Endothelial cell (in vitro differentiated cells): ENCODE measurements at places on chromosomes 5 and 9. TPM values are rescaled to one million over a fixed set of nuclear protein-coding genes. Genes with fewer than 3 reads are reported as not detected.
A peak's percentile ranks its signal among the peaks of the same experiment; 100 is the strongest.

GRCh38 chr9:31608416-31608815 is 776.0 kb upstream of the ACO1 start:
- no peak for DNase-seq

- DNase-seq, result no peak
Observed at GRCh38 chr9:5489630-5490490, 20.5 kb upstream of the PDCD1LG2 start.

Gene ANKRD18A
- 0.10 TPM for total RNA-seq

Gene PCDHGA12
- 3.8 TPM for total RNA-seq

DNA sequence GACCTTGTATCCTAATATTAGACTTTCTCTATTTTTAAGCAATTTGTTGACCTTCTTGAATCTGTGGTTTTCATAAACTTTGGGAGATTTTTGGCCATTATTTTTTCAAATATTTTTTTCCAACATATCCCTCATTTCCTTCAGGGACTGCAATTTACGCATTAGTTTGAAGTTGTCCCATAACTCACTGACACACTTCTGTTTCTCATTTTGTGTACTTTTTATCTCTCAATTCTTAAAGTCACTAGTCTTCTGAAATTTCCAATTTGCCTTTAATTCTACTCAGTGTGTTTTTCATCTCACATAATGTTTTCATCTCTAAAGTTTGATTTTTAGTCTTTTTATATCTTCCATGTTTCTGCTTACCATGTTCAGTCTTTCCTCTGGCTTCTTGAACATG is 356.8 kb downstream of the RAB3C start:
- DNase-seq, result no peak

DNA sequence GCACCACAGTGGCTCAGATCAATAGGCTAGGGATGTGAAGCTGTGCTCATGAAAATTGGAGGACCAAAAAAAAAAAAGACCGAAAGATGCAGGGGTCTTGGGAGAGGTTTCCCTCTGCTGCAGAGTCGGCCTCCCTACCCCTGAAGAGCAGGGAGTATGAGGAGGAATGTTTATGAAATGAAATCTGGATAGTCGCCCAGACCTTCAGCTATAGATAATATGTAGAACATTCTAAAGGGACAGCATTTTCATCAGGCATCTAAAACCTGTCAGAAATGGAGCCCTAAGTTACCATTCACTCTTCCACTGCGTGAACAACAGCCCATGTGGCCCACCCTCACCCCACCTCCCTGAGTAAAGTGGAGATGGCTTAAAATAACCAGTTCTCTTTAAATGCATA is 122.9 kb downstream of the TMEM174 start:
- no peak for DNase-seq

Gene PIP5KL1
- total RNA-seq, result 2.4 TPM

Gene SLC34A3
- total RNA-seq, result not detected

Gene UAP1L1
- 3.2 TPM for total RNA-seq

DNA sequence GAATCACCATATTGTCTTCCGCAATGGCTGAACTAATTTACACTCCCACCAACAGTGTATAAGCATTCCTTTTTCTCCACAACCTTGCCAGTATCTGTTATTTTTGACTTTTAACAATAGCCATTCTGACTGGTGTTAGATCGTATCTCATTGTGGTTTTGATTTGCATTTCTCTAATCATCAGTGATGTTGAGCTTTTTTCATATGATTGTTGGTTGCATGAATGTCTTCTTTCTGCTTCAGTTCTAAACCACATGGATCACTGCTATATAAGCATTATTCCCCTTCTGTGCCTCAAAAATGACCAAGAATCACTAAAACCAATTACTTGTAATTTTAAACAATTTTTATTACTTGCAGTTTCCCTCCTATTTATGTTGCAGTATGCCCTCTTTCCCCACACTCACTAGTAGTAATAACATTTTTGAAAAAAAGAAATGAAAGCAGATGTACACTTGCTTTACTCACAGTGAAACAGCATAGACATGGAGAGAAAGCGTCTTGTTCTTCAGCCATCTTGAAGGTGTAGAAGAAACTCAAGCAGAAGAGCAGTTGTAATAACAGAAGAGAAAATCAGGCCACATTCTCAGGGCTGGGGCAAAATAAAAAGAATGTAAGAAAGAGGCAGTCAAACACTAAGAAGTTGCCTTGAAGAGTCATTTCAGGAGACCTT is 4.5 kb upstream of the TMEM252 start:
- no peak for DNase-seq

- no peak for DNase-seq
Observed at GRCh38 chr9:17062497-17062896, 72.3 kb upstream of the CNTLN start.

Gene CCNJL
- 65.0 TPM for total RNA-seq

- DNase-seq, result no peak
Observed at GRCh38 chr9:129761293-129761900, 8.6 kb upstream of the PTGES start.

DNA sequence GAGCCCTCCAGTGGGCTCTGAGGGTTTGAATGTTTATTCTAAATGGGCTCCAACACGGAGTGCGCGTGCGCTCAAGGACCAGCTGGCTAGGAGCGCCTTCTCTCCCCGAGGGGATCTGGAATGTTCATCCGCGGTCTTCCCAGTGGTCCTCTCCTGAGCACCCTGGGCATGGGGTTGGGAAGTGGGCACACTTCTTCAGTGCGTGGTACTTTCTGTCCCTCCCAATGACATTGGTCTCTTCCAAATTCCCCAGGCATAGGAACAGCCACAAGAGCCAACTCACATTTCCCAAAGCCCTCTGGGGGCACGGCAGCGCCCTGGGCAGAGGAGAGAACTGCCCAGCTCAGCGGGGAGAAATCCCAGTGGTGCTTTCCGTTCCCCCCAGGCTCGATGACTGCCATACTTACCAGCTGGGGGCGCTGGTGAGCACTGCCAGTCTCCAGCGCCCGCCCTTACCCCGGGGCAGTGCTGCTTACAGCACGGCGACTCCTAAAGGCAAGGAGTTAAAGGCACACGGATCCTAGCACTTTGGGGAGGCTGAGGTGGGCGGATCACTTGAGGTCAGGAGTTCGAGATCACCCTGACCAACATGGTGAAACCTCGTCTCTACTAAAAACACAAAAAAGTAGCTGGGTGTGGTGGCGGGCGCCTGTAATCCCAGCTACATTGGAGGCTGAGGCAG is 29.9 kb upstream of the OBP2B start:
- DNase-seq, result peak; percentile 82

Gene QRFP
- total RNA-seq, result not detected

DNA sequence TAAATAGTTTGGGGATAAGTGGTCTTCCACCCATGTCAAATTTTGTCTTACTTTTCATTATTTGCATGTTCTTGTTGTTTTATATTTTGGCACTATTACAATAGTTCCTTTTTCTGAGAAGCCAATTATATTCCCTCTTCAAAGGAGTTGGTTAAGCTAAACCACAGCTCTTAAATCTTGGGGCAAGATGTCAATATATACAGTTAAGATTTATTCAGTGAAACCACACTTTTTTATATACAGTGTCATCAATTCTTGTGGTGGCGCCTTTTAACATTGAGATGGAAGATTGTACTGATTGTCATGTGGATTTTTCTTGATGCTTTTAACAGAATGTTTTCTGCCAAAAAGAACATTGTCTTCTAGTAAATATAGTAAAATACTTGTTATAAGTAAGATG is 104.1 kb downstream of the MTREX start:
- no peak for DNase-seq

Gene LRSAM1
- total RNA-seq, result 22.6 TPM

GRCh38 chr5:44952376-44952775 is 143.6 kb downstream of the MRPS30 start:
- peak; percentile 30 for DNase-seq

GRCh38 chr9:128473104-128473503 is 17.3 kb downstream of the ODF2 start:
- DNase-seq, result no peak

GRCh38 chr5:89267788-89268187 is 384.8 kb upstream of the MEF2C start:
- no peak for DNase-seq

GRCh38 chr9:37541465-37541864 is 34.7 kb downstream of the FBXO10 start:
- DNase-seq, result no peak

- no peak for DNase-seq
Observed at GRCh38 chr5:151509231-151509630, 61.8 kb downstream of the SLC36A1 start.

Gene SLC27A6
- 0.28 TPM for total RNA-seq

GRCh38 chr9:93301291-93301811 is 117.4 kb downstream of the WNK2 start:
- DNase-seq, result no peak

GRCh38 chr5:116595498-116595897 is 20.9 kb upstream of the SEMA6A start:
- no peak for DNase-seq

DNA sequence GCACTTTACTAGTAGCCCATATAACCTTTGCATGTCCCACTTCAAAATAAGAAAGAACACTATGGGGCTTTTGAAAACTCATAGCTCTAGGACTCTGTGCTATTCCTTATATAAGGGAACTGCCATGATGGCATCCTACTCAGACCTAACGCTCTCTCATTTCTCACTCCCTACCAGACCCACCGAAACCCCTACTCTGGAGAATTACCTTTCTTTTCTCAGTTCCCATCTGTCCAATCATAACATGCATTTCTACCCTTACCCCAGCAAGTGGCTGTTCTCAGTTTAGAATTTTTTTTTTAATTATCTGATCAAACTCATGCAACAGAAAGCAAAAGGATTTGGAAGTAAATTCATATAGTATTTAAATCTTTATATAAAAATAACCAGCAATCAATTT is 27.3 kb downstream of the CARNMT1 start:
- DNase-seq, result no peak

Gene CDX1
- total RNA-seq, result 0.59 TPM

DNA sequence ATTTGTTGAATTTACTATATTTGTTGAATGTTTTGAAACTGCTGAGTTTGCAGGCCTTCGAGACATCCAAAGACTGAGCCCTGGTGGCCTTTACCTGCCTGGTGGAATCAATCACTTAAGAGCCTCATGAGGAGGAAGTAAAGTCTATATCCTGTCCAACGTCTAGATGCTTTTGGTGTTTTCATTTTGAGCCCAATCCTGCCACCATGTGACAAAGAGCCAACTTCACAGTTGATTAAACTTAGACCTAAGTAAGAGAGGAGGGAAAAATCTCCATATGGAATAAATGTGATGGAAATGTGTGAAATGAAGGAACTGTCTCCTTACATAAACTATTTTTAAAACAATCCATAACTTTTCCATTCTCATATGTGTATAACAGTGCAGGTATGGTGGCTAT is 220.1 kb downstream of the PRR16 start:
- no peak for DNase-seq

Gene RLN1
- total RNA-seq, result not detected

DNA sequence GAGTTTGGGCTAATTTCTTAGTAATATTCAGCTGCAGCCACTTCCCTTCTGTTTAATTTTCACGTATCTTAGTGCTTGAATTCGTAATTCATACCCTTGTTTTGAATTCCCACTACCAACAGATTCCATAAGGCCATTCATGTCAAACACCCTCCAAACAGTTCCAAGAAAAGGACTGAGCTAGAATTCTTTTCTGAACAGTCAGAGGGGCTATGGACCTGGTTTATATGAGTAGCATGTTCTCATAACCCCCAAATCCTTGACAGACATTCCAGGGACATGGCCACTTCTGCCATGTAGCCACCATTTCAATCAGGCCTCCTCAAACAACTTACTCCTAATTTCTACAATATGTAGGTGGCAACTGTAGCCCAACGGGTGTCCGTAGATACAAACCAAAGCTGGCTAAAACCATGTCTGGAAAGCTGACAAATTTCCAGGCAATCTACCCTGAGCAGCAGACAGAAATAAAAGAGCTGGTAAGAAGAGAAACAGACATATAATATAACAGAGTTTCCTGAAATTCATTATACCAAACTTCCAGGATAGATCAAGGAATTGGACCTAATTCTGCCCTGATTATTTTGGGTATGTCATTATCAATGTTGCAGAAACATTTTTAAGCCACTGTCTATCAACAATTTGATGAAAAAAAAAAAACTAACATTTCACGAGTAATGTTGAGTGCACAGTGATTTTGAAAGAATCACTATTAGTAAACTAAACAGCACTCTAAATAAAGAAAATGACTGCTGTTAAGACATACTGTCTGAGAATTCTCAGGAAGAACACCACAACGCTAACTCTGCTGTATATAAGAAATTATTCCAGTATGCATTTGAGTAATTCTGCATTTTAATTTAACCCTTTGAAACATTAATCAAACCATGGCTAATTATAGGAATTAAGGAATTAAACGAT is 40.7 kb downstream of the EBF1 start:
- DNase-seq, result no peak

DNA sequence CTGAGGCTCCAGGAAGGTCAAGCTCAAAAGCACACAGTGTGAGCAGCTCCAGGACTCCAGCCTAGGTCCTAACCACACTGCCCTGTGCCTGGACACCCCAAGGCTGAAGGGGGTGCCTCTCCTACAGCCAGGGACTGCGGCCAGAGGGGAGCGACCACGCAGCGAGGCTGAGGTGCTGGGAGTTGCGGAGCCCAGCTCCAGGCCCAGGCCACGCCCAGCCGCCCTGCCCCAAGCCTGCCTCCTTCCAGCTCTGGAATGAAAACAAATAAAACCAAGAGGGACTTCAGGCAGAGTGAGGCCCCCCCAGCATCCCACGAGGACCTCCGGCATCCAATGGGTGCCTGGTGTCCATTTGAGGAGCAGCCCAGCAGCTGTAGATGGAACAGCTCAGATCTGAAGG is 15.2 kb downstream of the VAV2 start:
- no peak for DNase-seq

Gene PFN3
- not detected for total RNA-seq
